ENCODE measurements at places on chromosomes 2 and 18.

- DNase-seq, result no peak
Observed at GRCh38 chr2:11542275-11542819, 8.5 kb downstream of the GREB1 start.

- DNase-seq, result no peak
Observed at GRCh38 chr18:10169064-10169562, 255.3 kb downstream of the VAPA start.

GRCh38 chr2:68302281-68302875 is 17.4 kb downstream of the CNRIP1 start:
- no peak for DNase-seq

DNA sequence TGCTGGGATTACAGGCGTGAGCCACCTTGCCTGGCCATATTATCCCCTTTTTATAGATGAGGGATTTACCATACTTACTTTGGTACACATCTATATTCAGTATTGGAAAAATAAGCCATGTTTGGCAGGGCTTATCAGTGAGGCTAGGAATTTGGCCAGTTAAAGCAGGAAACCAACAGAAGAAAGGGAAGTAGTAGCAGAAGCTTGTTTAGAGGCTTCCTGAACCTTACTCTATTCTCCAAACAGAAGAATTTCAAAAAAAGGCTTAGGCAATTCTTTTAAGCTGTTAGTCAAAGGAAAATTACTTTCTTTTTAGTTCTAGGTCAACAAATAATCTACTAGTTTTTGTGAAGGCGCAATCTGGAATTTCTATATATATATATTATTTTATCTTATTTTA is 3.2 kb upstream of the GLS start:
- DNase-seq, result no peak

DNA sequence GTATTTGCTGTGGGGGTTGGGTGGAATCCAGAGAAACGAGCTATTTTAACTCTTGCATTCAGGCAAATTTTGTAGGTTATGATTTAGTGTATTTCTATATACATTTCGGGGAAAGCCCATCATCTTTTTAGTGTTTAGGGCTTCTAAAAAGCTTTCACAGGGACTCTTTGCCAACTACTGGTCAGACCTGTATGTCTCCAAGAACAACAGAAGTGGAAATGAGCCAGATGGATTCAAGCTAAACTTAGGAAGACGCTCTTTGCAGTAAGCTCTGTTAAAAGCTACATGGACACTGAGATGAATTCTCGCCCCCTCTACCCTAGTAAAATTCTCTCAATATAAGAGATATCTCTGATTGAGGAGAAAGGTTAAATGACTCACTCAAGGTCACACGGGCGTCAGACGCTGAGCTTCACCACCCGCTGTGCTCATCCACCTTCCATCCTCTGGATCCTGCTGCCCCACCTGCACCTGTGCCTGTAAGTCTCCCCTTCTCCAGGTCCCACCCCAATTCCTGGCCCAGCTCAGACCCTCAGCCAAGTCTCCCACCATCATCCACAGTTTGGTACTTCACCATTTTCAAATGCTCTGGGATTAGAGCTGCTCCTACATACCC is 85.6 kb downstream of the MARCHF4 start:
- DNase-seq, result no peak

Data from stimulated activated CD8-positive, alpha-beta memory T cell treated with anti-CD3 and anti-CD28 coated beads, Interleukin-4, amount 100 ng/mL, for 48 hours (primary cell).